ENCODE measurements at places on chromosomes 4 and X.

GRCh38 chr4:43242606-43243005, 350.1 kb downstream of the GRXCR1 start:
- no peak for DNase-seq

DNA sequence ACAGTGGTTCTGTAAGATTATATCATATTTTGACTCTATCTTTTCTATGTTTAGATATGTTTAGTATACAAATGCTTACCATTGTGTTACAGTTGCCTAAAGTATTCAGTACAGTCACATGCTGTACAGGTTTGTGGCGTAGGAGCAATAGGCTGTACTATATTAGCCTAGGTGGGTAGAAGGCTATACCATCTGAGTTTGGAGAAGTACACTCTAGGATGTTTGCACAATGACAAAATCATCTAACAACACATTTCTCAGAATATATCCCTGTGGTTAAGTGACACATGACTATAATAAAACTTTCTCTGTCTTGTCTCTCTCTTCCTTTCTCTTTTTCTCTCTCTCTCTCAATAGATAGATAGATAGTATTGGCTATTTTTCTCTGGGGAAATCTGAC, 1053.1 kb downstream of the STIM2 start:
- no peak for DNase-seq

DNA sequence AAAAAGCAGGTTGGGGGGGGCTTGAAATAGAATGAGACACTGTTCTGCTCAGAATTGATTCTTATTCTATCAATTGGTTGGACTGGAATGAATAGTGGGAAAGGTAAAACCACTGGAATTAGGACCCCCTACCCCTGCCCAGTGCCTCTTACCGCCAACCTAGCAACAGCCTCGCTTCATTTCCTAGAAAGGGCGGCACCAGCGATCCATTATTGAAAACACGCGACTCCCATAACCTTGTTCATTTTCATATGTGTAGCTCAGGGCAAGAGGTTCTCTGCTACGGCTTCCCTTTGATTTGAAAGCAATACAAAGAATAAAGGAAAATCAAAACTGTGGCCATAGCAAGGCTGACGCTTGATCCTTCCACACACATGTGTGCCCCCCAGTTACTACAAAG, 33.7 kb downstream of the IDS start:
- DNase-seq, result no peak

DNA sequence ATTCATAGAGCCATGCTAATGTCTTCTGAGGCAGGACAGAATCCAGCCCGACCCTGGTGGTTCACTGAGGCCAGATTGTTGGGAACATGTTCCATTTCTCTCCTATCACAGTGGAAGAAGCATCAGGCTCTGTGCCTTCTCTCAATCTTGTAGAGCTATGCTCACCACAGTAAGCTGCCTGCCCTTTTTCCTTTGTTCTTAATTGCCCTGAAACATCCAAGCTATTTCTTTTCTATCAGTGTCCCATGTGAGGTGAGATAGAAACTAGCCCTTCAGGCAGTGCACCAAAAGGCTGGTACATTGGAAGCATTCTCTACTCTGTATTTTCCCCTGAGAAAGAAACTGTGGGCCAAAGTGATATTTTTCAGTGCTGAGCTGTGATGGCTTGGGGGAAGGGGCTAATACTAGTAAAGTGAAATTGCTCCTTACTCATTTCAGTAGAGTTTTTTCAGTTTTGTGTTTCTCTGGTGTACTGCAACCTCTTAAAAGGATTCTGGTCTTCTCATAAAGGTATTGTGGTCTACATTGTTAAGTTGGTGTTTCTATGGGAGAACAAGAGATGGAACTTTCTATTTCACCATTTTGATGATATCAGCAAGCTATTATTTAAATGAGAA, 611.2 kb downstream of the RPA4 start:
- DNase-seq, result no peak

DNA sequence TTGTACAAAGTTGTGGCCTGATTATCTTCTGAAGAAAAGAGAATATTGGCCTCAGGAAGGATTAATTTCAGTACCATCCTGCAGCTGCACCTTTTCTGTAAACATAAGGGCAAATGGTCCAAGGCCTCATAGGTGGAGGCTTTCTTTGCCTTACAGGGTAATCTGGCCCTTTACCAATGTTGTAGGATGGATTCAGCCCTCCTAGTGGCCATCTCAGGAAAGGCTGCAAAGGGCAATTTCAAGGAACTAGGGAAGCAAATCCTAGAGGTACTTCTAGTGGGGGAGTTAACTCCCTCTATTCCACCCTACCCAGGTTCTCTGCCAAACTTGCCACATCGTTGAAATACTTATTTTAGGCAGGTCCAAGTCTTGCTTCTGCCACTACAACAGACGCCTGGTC, 57.6 kb downstream of the UGT2B11 start:
- DNase-seq, result no peak

- no peak for DNase-seq
Measured at GRCh38 chrX:77793946-77794345, 7.9 kb upstream of the ATRX start.

GRCh38 chr4:177125656-177126055, 184.0 kb upstream of the NEIL3 start:
- DNase-seq, result no peak

DNA sequence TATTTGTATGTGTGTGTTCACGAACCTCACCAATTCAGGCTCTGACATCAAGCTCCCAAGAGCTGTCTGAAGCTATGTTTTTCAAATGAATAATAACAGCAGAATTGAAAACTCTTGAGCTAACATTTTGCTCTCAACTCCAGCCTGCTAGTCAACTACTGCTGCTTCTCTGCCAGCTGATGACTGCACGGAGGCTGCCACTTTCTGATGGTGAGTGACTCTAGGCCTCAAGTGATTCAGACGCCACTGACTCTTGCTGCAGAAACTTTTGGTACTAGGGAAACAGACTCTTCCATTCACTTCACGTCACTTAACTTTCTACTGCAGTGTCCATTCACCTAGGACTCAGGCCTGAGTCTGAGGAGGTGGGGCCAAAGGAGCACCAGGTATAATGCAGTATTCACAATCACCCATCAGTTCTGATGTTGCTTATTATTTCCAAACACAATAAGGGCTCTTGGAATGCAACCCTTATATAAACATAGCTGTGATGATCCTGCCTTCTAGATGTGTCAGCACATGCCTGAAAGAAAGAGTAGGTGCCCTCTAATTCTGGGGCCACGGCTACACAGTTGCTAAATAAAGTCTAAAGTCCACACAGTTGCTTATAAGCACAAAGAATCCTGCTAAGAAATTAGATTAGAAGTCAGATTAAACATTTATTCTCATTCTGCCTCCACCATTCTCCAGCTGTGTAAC, 16.0 kb downstream of the PRDM8 start:
- no peak for DNase-seq

- DNase-seq, result no peak
Measured at GRCh38 chrX:19863857-19864223, 23.6 kb downstream of the SH3KBP1 start.

DNA sequence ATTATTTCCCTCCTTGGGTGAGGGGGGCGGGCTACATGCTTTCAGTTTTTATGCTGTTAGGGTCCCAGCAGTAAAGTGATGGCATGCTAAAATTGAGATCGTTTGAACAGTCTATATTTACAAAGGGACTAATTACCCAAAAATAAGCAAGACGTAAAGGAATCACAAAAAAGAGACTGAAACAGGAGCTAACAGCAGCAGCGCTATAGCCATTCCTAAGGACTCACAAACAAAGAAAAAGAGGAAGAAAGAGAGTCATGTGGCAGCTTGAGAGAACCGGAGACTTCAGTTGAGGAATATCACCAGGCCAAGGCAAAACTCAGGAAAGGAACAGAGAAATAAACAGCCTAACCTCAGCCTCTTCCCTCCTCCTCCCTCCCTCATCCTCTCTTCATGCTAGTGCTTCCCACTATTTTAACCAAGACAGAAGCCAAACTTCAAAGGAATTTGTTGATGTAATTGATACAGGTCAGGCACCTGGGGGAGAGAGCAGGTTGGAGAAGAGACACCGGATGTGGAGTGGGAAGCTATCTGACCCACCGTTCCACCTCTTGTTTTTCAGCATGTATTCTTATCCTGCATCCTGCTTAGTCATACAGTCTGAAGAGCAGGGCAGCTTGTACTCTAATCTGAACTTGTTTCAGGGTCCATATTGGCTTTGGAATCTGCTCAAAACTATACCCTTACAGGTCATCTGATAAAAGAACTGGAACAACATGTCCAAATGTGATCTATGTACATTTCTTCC, 383.7 kb downstream of the NAF1 start:
- DNase-seq, result no peak

DNA sequence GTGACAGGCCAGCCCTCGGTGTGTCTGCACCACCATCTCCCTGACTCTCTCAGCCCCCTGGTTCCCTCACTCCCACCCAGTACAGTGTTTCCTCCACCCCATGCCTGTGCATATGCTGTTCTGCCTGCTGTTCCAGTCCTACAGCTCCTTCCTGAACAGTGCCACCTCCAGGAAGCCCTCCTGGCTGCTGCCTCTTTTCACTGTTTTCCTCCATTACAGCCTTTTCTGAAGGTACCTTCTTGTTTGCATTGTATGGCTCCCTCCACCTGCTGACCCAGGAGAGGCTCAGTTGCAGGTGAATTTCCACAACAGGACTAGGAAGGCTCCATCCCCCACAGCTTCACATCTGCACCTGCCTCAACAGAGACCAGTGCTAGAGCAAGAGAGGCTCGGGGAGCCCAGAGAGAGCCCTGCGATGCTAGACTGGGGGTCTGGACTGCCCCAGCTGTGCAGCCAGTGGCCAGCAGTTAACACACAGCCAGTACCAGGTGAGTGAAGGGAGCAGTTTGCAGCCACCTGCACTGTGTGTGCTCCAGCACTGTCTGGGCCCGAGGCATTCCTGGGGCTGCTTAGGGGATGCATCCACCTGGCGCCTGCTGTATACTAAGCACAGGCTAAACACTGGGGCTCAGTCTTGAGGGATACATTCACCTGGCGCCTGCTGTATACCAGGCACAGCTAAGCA, 92.0 kb downstream of the ADRA2C start:
- no peak for DNase-seq
